ENCODE measurements at places on chromosomes 13 and 19. TPM values are rescaled to one million over a fixed set of nuclear protein-coding genes. Genes with fewer than 3 reads are reported as not detected.

Gene TYROBP
- 113 TPM for polyA plus RNA-seq

Gene IGFL3
- not detected for polyA plus RNA-seq

Gene WDR88
- not detected for polyA plus RNA-seq

Gene TPTE2
- not detected for polyA plus RNA-seq

Gene TMEM86B
- polyA plus RNA-seq, result 4.5 TPM

Gene ZNF320
- 9.7 TPM for polyA plus RNA-seq

Gene CPAMD8
- polyA plus RNA-seq, result 4.5 TPM

Gene IGFLR1
- polyA plus RNA-seq, result 21.2 TPM

Gene SYCN
- polyA plus RNA-seq, result not detected

Gene FBXO17
- 34.7 TPM for polyA plus RNA-seq

Gene ZNF665
- polyA plus RNA-seq, result 10.0 TPM

Gene DUXA
- polyA plus RNA-seq, result not detected

Gene SLITRK5
- polyA plus RNA-seq, result 0.08 TPM

Gene TINCR
- 0.85 TPM for polyA plus RNA-seq

Gene NAPSA
- polyA plus RNA-seq, result 0.77 TPM

Gene RDH8
- polyA plus RNA-seq, result not detected

Gene CDADC1
- 7.2 TPM for polyA plus RNA-seq

Gene ZNF99
- polyA plus RNA-seq, result 0.05 TPM

Gene ZNF776
- polyA plus RNA-seq, result 11.1 TPM

Gene GPR4
- polyA plus RNA-seq, result 3.7 TPM

Gene MPV17L2
- 22.8 TPM for polyA plus RNA-seq

Gene LCP1
- 26.7 TPM for polyA plus RNA-seq

Gene CLEC4G
- 1.1 TPM for polyA plus RNA-seq

Gene SLC7A9
- 0.28 TPM for polyA plus RNA-seq

Gene EPS8L1
- 8.1 TPM for polyA plus RNA-seq

Gene TRPC4
- polyA plus RNA-seq, result 1.4 TPM

Gene IGSF23
- not detected for polyA plus RNA-seq

Gene ZNF763
- polyA plus RNA-seq, result 3.3 TPM

Gene CGB2
- not detected for polyA plus RNA-seq

Gene CPB2
- 0.24 TPM for polyA plus RNA-seq

Gene FOSB
- polyA plus RNA-seq, result 128 TPM

Gene FGF22
- polyA plus RNA-seq, result 1.6 TPM

Gene TMC4
- 16.0 TPM for polyA plus RNA-seq

Gene MAG
- polyA plus RNA-seq, result 0.20 TPM

Gene CFD
- polyA plus RNA-seq, result 2,164 TPM

Gene SULT2A1
- polyA plus RNA-seq, result 0.68 TPM

Gene SOX1
- not detected for polyA plus RNA-seq

Gene ZNF443
- polyA plus RNA-seq, result 2.7 TPM

Gene LRG1
- polyA plus RNA-seq, result 4.6 TPM

Gene KANK3
- polyA plus RNA-seq, result 13.0 TPM

Gene IL12RB1
- 1.1 TPM for polyA plus RNA-seq

Gene TEX29
- polyA plus RNA-seq, result 0.32 TPM

Gene EBI3
- polyA plus RNA-seq, result 5.7 TPM

Gene PSG7
- polyA plus RNA-seq, result not detected
